ENCODE measurements at places on chromosomes 11 and 22. TPM values are rescaled to one million over a fixed set of nuclear protein-coding genes. Genes with fewer than 3 reads are reported as not detected.

The EWSR1 gene
- 150 TPM for total RNA-seq

The C22orf42 gene
- not detected for total RNA-seq

The ADAMTS8 gene
- total RNA-seq: 0.02 TPM

The H19 gene
- total RNA-seq: 1.5 TPM

The MMP13 gene
- total RNA-seq: not detected

The POU2F3 gene
- total RNA-seq: not detected

GRCh38 chr11:9720290-9720630 is 56.4 kb downstream of the SWAP70 start:
- no peak for DNase-seq

DNA sequence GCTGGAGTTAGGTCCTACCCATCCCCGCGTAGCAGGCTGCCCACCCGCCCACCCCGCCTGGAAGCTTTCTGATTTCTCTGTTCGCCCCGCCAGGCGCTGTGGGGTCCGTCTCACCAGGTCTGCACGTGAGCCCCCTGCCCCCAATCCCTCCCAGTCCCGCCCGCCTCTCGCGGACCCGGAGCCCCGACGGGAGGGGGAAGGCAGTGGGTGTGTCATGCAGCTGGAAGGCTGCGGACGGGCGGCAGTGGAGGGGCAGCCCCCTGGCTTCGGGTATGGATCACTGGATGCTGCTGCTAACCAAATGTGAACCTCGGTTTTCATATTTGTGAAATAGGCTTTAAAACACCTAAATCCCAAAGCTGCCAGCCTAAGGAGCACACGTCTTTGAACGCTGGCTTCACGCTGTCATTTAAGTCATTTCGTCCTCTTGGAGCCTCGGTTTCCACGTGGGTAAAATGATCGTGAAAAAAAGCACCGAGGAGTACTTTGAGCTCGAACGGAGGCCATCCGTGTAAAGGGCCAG is 568 bp upstream of the BIK start:
- no peak for DNase-seq

GRCh38 chr11:42465623-42466022 is 846.2 kb upstream of the API5 start:
- DNase-seq: no peak

GRCh38 chr11:122751292-122752070 is 86.8 kb upstream of the CRTAM start:
- DNase-seq: no peak

- DNase-seq: no peak
Observed at GRCh38 chr11:14193644-14194043, 165.3 kb downstream of the RRAS2 start.

GRCh38 chr11:14445542-14446530 is 53.8 kb downstream of the COPB1 start:
- no peak for DNase-seq

DNA sequence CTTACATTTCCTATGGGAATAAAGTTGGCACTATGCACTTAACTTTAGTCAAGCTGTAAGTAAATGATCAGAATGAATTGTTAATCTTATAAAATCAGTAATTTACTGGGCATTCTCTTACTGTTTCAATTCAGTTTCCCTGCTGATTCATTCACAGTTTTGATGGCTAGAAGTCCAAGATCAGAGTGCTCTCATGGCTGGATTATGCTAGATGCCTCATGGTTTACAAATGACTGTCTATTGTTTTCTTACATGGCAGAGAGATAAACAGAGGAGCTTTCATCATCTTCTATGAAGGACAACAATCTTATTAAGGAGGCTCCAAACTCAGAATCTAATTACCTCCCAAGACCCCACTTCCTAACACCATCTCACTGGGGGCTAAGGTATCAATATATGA is 135.1 kb upstream of the CARD18 start:
- no peak for DNase-seq

GRCh38 chr11:36354221-36355003 is 58.3 kb downstream of the PRR5L start:
- DNase-seq: no peak

DNA sequence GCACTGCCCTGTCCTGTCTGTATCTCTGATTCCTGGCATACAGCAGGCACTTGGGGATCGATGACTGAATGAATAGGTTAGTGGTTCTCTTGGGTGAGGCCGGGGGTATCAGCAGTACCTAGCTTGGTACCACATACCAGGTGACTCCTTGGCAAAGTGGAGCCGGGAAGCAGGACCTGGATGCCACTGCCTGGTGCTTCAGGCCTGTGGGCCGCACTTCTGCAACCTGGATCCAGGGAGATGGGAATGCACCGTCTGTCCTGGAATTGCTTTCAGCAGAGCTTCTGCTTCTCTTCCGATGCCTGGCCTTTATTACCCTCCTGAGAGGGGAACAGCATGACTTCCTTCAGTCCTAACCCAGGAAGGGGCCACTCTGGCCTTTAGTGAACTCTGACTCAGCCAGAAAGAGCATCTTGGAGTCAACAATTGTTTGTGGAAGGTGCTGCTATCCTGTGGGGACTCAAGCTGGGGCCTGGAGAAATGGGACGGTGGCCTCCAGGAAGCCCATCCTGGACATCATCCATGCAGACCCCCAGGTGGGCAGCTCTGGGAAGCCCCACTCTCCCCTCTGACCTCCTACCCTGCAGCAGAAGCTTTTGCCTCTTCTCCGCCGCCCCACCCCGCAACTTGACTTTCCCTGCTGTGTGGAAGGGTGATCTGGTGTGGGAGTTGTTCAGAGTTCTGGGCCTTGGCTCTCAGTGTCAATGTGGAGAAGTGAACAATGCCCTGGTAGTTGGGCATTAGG is 5.1 kb downstream of the CD82 start:
- DNase-seq: no peak

GRCh38 chr11:79747406-79747805 is 306.6 kb upstream of the TENM4 start:
- no peak for DNase-seq

DNA sequence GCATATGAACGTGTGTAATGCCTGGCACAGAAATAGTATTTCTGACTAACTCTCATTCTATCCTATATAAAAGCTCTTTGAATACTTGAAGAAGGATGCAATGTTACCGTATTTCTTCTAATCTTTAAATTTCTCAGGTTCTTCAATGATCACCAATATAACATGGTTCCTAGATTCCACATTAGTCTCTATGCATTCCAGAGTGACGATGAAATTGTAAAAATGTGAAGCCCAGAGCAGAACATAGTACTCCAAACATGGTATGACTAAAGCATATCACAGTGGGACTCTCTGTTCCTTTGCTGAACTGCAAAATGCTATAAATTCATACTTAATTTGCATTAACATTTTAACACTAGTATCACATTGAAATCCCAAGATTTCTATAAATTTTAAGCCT is 877.6 kb upstream of the CHORDC1 start:
- no peak for DNase-seq

- no peak for DNase-seq
Observed at GRCh38 chr11:119924017-119924416, 195.0 kb upstream of the NECTIN1 start.

- DNase-seq: peak; percentile 28
Observed at GRCh38 chr22:30649430-30650007, 13.9 kb downstream of the SLC35E4 start.

- no peak for DNase-seq
Observed at GRCh38 chr11:104965735-104966134, 2.6 kb downstream of the CASP4 start.

DNA sequence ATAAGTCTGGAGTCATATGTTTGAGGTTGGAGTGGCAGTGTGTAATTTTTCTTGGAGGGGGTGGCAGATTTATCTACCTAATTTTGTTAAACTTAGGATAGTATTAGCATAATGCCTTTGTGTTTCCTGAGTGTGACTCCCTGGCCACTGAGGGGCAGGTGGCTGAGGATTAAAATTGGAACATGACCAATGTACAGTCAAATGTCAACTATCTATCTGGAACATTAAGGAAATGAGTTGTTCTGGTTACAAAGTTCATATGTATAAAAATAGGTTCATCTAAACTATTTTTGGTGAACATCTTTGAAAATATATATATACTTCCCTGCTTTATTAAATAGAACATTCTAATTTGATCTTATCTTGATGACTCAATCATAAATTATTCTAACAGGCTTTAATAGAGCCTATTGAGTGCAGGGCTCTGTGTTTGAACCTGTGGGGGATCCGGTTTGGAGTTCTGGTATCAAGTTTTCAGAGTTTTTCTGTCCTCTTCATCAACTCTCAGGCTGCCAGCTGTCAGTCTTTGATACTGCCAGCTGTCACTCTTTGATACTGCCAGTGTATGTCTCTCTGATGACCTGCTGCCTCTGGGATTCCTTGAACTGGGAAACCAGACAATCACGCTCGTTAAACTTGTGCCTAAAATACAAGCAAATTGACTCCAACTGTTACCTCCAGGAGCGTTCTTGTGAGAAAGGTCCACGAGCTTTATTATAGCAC is 309.6 kb downstream of the METTL15 start:
- DNase-seq: no peak

DNA sequence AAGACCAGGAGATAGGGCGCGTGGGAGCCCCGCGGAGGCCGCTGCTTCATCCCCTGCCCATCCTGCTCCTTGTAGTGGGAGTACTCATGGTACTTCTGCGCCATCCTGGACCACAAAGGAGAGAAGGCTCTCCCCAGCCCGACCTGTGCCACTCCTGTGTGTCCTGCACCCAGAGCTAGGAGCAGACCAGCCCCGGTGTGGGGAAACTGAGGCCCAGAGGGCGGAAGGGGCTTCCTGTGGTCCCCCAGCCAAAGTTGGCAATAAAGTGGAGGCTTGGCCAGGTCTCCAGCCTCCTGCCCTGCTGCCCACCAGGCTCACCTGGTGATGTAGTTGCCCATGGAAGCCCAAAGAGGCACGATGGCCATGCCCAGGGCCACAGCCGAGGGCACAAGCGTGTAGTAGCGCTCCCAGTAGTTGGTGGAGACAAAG is 4.7 kb downstream of the UNC93B1 start:
- DNase-seq: no peak

GRCh38 chr11:8283465-8284230 is 20.0 kb upstream of the LMO1 start:
- DNase-seq: no peak

DNA sequence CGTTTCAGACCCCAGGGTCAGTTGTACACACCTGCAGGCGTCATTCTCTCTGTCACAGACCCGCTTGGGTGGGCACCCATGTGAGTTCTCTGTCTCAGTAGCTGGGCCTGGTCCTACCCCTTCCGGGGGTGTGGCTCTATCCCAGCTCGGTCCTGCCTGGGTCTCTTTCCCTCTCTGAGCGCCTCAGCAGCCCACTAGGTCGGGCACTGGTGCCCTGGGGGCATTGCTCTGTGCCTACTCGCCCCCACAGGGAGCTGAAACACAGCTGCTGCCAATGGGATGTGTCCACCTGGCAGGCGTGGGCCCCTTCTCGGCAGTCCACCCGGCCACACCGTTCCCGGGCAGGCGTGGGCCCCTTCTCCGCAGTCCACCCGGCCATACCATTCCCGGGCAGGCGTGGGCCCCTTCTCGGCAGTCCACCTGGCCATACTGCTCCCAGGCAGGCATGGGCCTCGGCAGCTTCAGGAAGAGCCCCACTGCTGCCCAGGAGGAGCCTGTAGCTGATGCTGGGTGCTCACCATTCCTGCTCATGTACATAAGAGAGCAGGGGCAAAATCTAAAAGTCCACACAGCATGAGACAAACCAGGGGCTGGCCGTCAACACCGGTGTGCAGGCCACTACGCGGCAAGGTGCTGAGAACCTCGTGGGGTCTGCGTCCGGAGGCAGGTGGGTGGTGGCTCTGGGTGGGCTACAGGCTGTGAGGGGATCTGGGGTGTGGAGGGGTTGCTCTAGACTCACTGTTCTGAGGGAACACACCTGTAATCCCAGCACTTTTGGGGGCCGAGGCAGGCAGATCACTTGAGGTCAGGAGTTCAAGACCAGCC is 12.3 kb downstream of the MLC1 start:
- no peak for DNase-seq

DNA sequence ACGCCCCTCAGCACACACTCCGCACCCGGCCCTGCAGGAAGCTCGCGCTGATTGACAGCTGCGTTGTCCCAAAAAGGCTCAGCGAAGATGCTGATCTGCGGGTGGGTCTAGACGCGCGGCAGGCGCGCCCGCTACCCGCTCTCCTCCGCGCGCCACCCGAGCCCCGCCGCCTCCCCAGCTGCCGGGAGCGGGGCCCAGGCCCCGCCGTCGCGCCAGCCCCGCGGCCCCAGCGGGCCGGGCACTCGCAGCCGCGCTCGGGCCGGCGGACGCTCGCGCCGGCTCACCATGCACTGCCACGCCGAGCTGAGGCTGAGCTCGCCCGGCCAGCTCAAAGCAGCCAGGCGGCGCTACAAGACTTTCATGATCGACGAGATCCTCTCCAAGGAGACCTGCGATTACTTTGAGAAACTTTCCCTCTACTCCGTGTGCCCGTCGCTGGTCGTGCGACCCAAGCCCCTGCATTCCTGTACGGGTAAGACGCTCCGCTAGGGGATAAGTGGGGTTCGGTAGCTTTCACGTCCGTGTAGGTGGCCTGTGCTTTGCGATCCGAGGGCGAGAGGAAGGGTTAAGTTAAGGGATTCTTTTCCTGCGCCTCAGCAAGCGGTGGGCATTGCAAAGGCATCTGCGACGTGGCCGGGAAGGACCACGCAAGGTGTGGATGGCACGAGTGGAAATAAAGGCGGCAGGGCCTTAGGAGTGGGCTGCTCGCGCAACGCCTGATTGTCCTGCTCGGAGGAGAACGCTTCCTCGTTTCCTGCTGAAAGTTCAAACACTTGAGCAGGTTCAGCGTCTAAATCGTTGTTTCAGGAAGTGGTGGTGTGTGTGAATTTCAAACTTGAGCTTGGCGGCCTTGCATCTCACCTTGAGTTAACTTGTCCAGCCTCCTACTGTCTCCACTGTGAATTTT is at the start of gene BARX2:
Gene BARX2 (plus strand): TSS at position 98 of the 907 bp plus-strand sequence. CDS start 188 bp downstream, at position 286.
- DNase-seq: peak; percentile 34

DNA sequence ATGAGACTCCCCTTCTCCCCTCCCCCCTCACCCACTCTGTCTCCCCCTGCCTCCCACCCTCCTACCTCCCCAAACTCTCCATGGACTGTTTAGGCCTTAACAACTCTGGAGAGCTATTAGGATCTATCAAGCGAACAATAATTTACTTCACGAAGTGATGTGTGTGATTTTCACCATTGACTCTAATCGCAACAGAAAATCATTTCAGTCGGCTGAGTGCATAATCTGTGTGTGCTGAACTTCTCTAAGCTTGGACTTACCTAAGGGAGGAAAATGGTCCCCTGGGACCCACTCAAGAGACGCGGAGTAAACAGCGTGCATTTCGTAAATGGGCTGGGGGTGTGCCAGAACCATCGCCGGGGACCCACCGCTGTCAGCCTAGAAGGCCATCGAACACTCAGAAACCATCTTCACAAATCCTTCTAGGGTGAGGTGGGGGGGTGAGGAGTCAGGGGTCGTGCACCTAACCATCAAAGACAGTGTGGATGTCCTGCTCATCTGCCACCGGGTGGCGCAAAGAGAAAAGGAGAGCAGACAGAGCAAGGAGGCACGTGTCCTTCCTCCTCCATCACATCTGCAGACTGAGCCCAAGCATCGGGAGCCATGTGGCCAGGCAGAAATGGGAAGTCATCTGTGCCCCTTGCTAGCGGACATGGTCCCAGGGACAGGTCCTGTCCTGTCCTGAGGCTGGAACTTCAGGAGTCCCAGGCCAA is 62.1 kb upstream of the NUP50 start:
- no peak for DNase-seq

All from NCI-H460 (cell line).